Esophagus muscularis mucosa (tissue), 4 donors: ENCODE measurements at places on chromosomes 2 and 18.

- no peak for DNase-seq
Observed at GRCh38 chr2:191366199-191366598, 121.0 kb downstream of the MYO1B start.

- DNase-seq, result no peak
Observed at GRCh38 chr2:54342603-54343002, 86.6 kb upstream of the TSPYL6 start.

- DNase-seq, result no peak
Observed at GRCh38 chr2:121348128-121348740, 63.2 kb upstream of the TFCP2L1 start.

DNA sequence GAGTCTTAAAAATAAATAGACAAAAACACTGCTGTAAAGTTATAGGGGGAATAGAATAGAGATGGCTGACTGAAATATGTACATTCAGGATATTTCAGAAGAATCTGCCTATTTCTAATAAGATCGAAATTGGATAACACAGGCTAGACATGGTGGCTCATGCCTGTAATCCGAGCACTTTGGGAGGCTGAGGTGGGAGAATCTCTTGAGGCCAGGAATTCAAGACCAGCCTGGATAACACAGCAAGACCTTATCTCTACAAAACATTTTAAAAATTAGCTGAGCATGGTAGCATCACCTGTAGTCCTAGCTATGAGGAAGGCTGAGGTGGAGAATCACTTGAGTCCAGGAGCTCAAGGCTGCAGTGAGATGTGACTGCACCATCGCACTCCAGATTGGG lies 146.6 kb upstream of the CCDC150 start:
- no peak for DNase-seq

GRCh38 chr2:31666878-31667277 lies 86.1 kb upstream of the SRD5A2 start:
- DNase-seq, result no peak
